Glomerular endothelial cell (primary cell): ENCODE measurements at places on chromosomes 12 and 14. TPM values are rescaled to one million over a fixed set of nuclear protein-coding genes. Genes with fewer than 3 reads are reported as not detected.

GRCh38 chr12:28425526-28425925 lies 235.3 kb downstream of the CCDC91 start:
- DNase-seq: no peak

DNA sequence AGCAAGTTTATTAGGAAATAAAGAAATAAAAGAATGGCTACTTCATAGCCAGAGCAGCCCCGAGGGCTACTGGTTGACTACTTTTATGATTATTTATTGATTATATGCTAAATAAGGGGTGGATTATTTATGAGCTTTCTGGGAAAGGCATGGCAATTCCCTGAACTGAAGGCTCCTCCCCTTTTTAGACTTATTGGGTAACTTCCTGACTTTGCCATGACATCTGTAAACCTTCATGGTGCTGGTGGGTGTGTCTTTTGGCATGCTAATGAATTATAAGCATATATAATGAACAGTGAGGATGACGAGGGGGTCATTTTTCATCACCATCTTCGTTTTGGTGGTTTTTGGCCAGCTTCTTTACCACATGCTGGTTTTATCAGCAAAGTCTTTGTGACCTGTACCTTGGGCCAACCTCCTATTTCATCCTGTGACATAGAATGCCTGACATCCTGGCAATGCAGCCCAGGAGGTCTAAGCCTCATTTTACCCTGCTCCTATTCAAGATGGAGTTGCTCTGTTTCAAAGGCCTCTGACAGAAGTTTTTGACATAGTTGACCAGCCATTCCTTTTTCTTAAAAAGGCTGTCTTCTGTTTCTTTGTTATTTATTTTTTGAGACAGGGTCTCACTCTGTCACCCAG lies 11.1 kb upstream of the PTGES3 start:
- no peak for DNase-seq

- DNase-seq: no peak
Observed at GRCh38 chr12:25839470-25839869, 119.0 kb upstream of the RASSF8 start.

- no peak for DNase-seq
Observed at GRCh38 chr12:6049992-6050391, 74.5 kb downstream of the VWF start.

CCDC196 gene
- total RNA-seq: not detected in 2 replicates

DNA sequence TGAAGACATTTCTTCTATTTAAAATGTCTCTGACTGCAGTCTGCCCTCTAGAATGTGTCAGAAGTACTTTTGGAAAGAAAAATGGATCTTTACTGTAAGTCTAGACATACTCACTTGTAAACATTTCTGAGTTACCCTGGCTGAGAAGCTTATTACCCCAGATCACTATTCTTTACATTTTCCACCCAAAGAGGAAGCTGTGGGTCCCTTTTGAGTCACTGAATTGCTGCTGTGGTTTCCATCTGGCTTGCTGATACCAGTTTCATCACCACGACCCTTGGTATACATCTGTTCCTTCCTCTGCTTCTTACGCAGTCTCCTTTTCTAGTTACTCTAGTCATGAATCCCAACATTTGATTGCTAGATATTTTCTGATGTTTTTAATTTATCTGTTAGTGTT lies 20.2 kb upstream of the CLEC4D start:
- DNase-seq: no peak

GRCh38 chr14:52563120-52563519 lies 10.5 kb downstream of the GPR137C start:
- DNase-seq: no peak

DNA sequence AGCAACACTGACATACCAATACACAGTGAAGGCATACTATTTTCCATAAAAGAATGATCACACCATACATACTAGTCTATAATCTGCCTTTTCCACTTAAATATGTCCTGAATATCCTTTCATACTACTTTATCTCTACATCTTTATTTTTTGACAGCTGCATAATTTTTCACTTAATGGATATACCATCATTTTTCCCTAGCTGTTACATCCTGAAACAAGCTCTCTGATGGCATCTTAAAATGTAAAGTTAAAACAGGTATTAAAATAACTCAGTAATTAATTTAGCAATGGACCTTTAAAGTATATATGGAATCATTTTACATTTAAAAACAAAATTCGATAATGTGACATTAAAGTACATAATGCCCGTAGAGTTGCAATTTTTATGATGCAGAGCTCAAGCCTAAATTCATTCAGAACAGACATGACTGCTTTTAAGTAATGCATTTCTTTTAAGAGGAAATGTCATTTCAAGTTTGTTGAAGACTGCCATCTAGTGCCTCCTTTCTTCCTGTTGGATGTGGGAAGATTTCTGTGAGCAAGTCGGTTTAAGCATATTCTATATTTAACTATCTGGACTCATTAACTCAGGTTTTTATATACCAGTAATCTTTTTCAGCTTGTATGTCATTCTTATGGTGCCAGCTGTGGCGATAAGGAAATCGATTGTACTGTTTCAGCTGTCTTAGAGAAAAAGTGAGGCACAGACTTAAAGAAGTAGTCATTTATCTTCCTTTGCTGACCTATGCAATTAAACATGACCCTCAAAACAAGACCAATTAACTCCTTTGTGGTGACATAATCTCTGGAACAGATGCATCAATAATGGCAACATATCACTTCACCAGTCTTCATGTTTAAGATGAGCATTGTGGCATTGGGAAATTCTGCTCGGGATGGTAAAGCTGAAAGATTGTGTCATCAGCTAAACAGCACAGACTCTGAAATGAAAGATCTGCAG lies 20.3 kb downstream of the PRICKLE1 start:
- no peak for DNase-seq

DNA sequence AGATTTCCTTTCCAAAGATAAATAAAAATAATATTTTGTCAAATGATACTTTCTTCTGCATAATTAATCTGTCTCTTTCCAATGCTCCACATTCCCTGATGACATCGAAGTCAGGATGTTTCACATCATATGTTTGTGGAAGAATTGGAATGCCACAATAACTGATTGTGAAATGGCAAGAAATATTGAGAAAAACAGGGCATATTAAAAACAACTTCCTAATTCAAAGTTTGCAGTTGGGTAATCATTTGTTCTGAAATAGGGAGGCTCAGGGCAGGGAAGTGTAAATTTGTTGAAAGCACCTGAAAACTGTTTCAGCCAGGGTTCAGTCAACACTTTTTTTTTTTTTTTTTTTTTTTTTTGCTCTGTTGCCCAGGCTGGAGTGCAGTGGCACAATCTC lies 50.7 kb downstream of the BCAT1 start:
- DNase-seq: no peak

OLR1 gene
- 0.64 TPM in 1 of 2 replicates, not detected in the other for total RNA-seq

ABCD2 gene
- total RNA-seq: not detected in 2 replicates

MYH6 gene
- total RNA-seq: not detected in 2 replicates

- no peak for DNase-seq
Observed at GRCh38 chr14:31110872-31111271, 84.7 kb upstream of the STRN3 start.

DNA sequence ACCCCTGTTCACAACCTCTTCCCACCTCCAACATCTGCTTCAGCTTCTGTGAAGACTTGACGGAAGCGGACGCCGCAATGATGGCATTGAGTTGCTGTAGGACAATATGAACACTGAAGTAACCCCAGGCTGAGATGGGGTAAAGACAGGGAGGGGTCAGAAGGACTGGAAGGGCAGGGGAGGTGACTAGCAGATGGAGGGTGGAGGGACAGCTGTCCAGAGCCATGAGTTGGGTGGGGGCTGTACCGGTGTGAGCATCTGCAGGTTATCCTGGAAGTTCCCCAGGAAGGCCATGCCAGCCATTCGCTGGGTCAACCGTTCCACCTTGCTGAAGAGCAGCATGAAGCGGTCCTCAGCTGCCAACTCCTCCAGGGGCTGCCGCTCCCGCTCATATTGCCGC lies 26.1 kb downstream of the PRPF40B start:
- no peak for DNase-seq

MIPOL1 gene
- total RNA-seq: 12.3 and 16.0 TPM in 2 replicates

DNA sequence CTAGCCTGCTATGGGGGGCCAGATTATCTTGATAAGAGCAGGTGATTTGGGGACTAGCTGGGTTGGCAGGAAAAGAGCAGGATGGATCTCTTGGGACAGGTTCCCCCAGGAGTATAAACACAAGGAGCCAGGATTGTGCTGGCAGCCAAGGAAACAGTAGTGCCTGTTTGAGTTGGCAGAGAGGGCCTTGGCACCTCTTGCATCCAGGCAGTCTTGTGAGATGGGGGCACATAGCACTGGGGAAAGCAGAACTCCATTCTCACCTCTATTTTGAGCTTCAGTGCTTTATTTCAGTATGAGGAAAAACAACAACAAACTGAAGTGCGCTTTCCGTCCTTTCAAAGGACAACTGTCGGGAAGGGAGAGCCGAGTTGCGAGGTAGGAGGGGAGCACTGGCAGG lies 9.4 kb upstream of the UNC119B start:
- DNase-seq: no peak

CAPS2 gene
- total RNA-seq: 2.6 TPM in 1 of 2 replicates, not detected in the other

GRCh38 chr14:87967496-87967895 lies 25.5 kb downstream of the GALC start:
- DNase-seq: no peak

NUMB gene
- total RNA-seq: 72.4 and 77.6 TPM in 2 replicates

DNA sequence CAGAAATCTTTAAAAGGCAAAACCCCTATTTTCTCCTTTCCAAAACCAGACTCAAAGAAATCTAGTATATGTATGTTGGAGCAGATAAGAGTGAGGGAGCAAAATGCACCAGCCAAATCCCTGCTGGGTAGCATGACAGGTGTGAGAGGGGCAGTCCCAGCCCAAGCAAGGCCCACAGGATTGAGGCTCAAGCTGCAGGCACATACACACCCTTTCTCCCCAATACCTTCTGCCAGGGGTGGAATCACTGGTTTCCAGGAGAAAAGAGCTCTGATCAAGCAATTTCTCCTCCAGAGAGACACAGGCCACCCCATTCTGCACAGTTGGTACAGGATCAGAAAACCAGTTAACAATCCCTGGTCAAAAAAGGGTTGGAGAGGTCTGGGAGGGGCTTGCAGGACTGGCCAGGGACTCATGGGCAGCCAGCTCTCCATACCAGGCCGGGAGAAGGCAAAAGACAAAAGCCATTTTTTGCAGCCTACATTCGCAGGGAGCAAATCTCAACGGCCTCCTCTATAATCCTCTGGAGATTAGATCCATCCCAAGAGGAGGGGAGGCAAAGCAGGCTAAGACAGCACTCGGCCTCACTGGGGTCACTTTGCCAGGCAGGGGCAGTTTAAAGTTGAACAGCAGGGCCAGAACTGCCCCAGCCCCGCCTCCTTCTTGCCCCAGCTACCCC lies 2.1 kb downstream of the KMT2D start:
- DNase-seq: no peak

GRCh38 chr12:11595080-11595479 lies 54.4 kb upstream of the ETV6 start:
- DNase-seq: no peak

DNA sequence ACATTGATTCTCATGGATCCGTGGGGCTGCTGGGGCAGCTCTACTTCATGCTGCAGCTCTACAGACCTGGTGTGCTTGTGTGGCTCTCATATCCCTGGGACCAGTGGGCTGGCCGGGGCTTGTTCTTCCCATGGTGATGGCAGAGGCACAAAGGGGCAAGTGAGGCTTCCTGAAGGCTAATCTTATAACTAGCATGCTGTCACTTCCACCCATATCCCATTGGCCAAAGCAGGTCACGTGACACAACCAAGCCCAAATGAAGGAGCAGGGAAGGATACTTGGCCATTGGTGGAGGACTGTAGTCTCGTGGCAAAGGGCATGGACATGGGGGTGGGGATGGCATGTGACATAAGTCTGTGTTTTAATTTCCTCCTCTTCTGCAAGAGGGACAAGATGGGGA lies 9.9 kb downstream of the PLBD2 start:
- DNase-seq: no peak

DNA sequence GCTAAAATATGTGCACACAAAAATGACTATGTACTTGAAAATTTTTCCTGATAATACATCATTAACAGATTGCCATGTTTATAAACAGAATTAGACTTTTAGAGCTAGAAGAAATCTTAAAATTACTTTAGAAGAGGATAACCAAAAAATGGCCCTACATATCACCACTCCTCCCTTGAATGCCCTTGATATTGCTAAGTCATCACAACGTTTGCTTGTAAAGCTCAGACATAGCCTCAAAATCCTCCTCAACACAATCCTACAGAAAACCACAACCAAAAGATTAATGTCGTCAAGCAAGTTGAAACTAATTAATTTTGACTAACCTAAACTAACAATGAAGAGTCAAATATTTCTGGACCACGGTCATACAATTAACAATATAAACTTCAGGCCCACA lies 19.4 kb upstream of the NAA30 start:
- DNase-seq: no peak

- no peak for DNase-seq
Observed at GRCh38 chr14:69183735-69184134, 7.6 kb upstream of the EXD2 start.

- DNase-seq: no peak
Observed at GRCh38 chr12:94702696-94703095, 52.3 kb upstream of the TMCC3 start.

FBRSL1 gene
- total RNA-seq: 13.9 and 24.0 TPM in 2 replicates

DNA sequence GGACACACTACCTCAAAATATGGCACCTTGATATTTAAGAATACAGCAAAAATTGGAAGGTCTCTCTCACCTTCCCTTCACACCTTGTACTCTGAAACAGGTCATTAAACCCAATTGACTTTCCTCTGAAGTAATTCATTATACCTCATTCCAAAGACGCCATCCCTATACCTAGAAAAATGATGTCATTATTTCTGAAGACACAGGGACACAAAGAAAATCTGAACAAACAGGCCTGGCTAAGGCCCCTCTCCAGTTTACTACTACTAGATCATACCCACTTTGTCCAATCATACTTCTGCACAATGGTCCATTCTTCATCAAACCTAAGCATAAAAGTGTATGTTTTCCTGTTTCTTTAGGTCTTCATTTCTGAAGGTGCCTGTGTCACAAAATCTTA lies 156.9 kb downstream of the RASSF9 start:
- DNase-seq: no peak

DNA sequence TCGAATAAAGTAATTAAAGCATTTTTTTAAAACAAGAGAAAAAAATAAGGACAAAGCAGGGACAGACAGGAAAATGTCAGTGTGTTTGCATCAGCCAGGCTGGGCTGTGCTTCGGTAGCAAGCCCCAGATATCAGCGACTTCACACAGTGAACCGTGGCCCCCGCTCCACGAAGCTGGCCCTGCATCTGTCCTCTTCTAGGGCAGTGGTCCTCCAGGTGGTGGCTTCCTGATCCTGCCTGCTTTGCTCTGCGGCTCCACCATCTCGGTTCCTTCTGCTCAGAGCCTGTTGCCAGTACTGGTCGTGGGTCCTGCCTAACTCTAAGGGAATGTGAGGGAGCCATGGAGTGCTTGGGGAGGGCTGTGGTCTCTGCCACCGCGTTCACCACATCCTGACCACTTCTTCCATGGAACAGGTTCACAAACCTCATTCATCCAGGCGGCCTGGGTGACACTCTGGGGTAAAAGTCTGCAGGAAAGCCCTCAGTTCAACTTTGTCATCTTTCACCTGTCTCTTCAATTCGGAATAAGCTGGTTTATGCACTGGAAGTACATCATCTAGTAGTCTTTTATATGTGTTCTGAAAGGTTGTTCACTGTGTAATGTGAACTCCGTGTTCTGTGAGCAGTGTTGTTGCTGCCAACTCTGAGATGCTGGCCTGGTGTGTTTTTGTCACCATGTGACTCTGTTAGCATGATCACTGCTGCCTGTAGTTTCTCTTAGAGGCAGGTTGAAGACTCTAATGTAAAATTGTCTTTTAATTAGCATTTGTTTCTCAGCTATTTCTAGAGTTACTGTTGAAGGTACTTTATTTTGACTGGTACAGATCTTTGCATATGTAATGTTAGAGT lies 47.9 kb downstream of the ANKRD9 start:
- no peak for DNase-seq
